ENCODE measurements at places on chromosomes 2 and 18.
A peak's percentile ranks its signal among the peaks of the same experiment; 100 is the strongest.

DNA sequence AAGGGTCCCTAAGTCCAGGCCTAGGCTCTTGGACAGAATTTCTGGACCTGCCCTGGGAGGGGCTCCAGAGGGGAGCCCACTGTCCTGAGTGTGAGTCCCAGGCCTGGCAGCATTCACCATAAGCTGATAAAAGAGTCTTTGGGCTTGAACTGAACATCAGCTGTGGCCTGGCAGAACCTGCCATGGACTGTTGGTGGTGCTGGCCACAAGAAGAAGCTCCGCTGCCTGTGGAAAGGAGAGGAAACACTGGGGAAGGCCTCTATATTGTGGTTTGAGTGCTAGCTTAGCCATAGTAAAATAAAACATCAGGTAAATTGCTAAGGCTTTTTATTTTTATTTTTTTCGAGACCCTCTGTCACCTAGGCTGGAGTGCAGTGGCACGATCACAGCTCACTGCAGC, 20.9 kb upstream of the BAZ2B start:
- DNase-seq = no peak

DNA sequence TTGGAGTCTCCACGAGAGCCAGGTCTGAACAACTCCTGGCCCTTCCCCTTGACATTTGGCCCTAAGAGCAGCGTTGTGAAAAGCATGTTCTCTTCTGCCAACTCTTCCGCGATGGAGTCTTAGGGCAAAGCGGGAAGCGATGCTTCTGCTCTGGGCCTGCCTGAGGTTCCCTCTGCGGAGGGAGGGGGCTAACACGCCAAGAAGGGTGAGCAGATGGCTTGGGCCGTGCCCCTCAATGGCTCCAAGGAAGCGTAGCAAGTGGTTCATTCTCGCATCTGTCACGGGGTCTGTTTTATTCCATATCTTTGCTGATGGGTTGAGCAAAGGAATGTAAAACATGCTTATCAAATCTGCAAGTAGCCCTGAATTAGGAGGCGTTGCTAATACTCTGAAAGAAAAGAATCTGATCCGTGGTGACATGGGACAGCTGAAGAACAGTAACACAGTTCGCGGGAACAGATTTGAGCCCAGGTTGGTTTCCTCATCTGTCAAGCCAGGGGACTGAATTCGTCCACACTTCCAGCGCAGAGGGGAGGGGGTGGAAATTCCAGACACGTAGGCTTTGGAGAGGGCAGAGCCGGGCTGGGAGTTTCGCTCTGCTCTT, 38.0 kb downstream of the DNMT3A start:
- no peak for DNase-seq

DNA sequence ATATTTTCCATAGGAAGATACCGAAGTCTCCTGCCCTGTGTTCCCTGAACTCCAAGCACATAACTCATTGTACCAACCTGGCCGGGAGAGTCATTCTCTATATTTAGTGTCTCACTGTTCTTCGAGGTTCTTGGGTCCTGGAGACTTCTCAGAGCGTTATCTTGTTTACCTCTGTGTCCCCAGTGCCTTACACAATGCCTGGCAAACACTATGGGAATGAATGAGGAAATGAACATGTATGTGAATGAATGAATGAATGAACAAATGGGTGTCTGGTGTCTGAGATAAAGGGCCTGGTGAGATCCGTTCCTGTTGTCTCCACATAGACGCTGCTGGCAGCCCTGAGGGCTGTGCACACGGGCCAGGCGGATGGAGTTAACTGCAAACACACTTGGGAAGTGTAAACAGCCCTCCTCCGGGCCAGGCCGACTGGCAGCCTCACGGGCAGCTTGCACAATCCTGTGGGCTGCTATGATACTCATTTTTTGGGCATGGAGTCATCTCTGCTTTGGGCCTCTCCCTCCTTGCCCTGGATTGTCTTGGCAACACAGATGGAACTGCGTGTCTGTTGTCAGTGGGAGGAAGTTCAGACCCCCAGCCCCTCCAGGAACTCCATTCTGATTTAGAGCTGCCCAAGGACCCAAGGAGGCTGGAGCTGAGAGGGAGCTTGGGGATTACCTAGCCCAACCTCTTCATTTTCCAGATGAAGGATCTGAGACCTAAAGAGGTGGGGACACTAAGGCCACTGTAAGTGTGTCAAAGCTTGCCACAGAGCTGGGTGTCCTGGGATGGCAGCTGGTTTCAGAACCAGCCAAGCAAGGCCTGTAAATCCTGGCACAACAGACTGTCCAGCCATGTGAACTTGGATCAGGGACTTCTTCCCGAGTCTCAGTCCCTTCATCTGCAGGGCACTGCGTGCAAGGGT, 124.4 kb downstream of the INHBB start:
- no peak for DNase-seq

DNA sequence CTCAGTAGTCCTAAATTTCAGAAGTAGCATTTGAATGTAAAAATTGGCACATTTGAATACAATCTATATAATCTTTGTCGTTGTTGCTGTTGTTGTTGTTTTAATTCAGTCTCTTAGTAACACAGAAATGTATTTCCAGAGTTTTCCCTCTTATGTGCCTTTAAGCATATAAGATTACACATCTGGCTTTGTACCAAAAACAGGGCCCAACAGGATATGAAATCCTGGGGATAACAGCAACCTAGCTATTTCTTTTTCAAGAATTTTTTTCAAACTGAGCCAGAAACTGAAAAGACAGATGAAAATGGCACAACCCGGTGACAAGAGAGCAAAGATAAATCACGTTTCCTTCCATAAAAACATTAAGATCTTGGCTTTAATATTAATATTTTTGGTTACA, 906.7 kb downstream of the NRXN1 start:
- no peak for DNase-seq

- DNase-seq = no peak
These were observed 190.1 kb upstream of the GLI2 start for GRCh38 chr2:120545521-120546047.

DNA sequence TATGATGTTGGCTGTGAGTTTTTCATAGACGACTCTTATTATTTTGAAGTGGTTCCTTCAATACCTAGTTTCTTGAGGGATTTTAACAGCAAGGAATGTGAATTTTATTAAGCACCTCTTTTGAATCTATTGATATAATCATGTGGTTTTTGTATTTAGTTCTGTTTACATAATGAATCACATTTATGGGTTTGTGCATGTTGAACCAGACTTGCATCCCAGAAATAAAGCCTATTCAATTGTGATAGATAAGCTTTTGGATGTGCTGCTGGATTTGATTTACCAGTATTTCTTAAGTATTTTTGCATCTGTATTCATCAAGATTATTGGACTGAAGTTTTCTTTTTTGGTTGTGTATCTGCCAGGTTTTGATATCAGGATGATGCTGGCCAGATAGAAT, 131.6 kb upstream of the SCN7A start:
- no peak for DNase-seq

- DNase-seq = peak; percentile 17
These were observed 65.8 kb downstream of the RBMS1 start for GRCh38 chr2:160427629-160428404.

GRCh38 chr2:113076954-113077669, 9.3 kb downstream of the IL1F10 start:
- DNase-seq = no peak

GRCh38 chr2:16622399-16622968, 43.1 kb downstream of the CYRIA start:
- no peak for DNase-seq

DNA sequence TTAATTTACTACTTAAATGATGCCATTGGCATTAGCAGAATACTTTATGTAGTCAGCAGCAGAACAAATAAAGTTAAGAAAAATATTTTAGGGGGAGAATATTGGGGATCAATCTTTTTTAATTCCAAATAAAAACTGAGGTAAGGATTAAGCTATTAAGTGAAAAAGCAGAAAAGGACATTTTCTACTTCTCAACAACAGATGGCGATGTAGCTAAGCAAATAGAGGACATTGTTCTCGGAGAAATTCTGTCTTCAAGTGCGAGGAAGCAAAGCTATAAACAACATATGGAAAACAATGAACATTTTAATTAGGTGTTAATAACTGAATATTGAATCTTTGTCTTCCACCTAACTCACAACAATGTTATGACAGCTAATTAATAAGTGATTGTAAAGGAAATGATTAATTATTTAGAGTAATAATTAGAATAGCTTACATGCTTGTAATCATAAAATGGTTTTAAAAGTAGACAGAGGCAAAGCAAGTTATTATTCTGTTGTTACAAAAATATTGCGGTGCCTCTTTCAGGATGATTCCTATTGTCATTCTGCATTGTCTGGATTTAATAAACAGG, 32.9 kb upstream of the CCDC93 start:
- peak; percentile 19 for DNase-seq

DNA sequence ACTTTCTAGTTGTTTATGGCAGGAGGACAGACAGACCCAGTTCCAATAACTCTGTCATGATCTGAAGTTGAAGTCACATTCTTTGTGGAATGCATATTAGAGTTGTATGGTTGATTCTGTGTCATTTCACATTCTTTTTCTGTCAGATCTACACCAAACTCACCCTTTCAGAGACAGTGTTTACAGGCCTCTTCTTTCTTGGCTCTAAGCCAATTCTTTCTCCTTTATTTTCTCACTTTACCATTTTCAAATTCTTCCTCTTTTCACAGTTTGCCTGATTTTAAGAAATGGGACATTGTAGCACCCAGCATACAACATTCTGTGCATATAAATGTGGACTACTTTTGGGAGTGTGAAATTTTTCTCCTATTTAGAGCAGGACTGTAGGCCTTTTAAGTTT, 103.7 kb downstream of the CCDC85A start:
- no peak for DNase-seq

DNA sequence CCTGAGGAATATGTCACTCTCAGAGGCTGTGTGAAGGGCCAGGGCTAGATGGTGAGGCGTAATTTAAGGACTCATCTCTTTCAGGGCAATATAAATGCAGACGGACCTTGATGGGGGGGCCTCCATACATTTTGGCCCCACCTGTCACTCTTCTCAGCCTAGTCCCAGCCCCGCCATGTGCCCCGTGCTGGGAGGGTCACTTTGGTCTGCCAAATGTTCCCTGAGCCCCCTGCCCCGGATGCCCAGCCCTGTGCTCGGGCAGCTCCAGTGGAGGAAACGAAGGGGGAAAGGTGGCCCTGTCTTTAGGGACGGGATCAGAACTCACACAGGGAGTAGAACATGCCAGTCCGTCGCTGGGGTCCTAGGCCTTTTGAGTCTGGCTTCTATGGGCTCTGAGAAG, 168.6 kb downstream of the KLHL29 start:
- no peak for DNase-seq

- DNase-seq = peak; percentile 15
These were observed 688 bp downstream of the MAPRE2 start for GRCh38 chr18:35041815-35042387.

DNA sequence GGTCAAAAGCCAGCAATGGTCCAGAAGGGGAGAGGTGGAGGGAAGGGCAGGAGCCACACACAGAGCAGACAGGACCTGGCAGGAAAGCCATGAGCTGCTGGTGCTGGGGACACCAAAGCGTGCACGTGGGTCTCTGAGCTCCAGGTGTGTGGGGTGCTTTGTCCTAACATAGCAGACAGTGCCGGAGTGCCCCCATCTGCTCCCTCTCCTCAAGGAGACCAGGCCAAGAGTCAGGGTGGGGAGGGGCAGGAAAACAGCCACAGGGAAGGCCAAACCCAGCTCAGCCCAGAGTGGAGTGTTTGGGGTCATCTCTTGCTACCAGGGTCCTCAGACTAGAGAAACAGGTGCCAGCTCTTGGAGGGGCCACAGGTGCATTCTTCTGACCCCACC, 4.2 kb upstream of the GPC1 start:
- no peak for DNase-seq

All from germinal center (tissue), 1 donor.